ENCODE measurements at places on chromosomes 11 and 22. TPM values are rescaled to one million over a fixed set of nuclear protein-coding genes. Genes with fewer than 3 reads are reported as not detected.

GRCh38 chr11:27678242-27678641 is 22.0 kb downstream of the BDNF start:
- no peak for DNase-seq

- no peak for DNase-seq
Observed at GRCh38 chr22:22929381-22930221, 42.0 kb downstream of the IGLL5 start.

- DNase-seq: no peak
Observed at GRCh38 chr11:116890607-116891006, 53.2 kb upstream of the APOA1 start.

DNA sequence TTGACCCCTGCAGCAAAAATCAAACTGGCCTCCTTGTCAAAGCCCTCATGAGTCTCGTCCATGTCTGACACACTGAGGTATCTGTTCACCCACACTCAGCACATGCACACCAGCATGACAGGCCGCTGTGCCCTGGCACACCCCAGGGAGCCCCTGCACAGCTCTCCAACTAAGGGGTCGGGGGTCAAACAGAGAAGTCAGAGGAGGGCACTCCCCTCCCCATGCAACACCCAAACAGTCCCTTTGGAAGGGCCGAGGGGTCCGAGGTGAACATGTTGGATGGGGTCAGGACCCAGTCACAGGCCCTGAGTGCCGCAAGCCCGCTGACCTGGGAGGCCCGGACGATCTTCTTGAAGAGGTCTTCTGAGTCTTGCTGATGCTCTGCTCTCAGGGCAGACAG is 14.6 kb downstream of the SUN2 start:
- no peak for DNase-seq

DNA sequence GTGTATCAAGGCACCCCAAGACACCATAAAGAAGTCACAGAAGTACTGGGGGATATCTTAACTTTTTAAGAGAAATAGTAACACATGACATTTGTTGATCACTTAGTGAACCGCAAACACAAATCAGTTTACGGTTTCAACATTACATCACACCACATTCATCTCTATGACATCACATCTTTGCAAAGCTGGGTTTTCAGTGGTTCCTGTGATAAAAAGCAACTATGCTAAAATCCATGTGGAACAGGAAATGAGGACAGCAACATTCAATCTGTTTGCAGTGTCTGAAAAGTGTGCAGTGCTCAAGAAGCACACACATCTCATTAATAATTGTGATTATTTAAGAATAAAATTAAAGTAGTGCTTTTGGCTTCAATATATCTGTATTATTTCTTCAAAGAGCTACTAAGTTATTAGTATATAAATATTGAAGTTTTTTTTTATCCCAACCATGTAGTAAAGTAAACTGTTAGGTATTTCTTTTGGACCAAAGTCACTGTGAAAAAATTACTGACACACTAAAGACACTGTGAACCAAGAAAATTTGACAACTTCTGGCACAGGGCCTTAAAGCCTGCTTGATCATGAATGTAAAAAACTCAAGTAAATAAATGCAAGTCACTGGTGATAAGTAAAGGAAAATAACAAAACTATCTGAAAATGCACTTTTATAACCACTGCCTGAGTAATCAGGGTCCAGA is 156.0 kb upstream of the SOX6 start:
- no peak for DNase-seq

DNA sequence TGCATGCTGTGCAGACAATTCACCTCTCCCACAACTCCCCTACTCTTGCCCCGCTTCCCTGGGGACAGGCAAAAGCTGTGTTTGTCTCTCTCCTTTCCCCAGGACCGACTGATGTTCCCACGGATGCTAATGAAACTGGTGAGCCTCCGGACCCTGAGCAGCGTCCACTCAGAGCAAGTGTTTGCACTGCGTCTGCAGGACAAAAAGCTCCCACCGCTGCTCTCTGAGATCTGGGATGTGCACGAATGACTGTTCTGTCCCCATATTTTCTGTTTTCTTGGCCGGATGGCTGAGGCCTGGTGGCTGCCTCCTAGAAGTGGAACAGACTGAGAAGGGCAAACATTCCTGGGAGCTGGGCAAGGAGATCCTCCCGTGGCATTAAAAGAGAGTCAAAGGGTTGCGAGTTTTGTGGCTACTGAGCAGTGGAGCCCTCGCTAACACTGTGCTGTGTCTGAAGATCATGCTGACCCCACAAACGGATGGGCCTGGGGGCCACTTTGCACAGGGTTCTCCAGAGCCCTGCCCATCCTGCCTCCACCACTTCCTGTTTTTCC is 1.4 kb upstream of the MADD start:
- DNase-seq: no peak

GRCh38 chr11:93484716-93485115 is 58.5 kb downstream of the SMCO4 start:
- no peak for DNase-seq

GRCh38 chr11:32065865-32066629 is 24.8 kb upstream of the RCN1 start:
- no peak for DNase-seq

TMEM86A gene
- total RNA-seq: 1.3 TPM

ADAMTS15 gene
- total RNA-seq: 0.03 TPM

ALDH3B1 gene
- total RNA-seq: 15.5 TPM

BTG4 gene
- total RNA-seq: not detected

PTPRCAP gene
- total RNA-seq: not detected

Measured in HT1080 (cell line).